ENCODE measurements at places on chromosomes 2 and 18.

DNA sequence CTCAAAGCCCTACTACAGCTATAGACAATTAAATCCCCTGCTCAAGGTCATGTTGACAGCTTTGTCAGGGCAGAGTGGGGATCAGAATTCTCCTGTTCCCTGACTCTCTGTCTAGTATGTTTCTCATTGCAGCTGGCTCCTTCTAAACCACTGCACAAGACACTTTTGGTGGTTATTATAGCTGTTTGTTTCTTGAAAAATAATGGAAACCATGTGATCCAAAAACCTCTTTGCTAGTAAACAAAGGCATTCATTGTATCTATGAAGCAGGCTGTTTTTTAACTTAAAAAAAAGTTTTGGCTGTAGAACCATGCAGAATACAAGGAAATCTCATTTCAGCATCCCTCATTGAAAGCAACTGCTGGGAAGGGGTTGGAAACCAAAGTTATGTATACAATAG lies 352.5 kb upstream of the EPHA4 start:
- DNase-seq: no peak

- peak; percentile 64 for DNase-seq
These were observed at the start of gene IAH1 for GRCh38 chr2:9474361-9475057. TSS of gene IAH1 (plus strand) at chr2:9474551. CDS start at chr2:9474567, 16 bp downstream.

- DNase-seq: no peak
These were observed 182.8 kb downstream of the PIK3C3 start for GRCh38 chr18:42137693-42138375.

- no peak for DNase-seq
These were observed 40.4 kb upstream of the RBM44 start for GRCh38 chr2:237758185-237758584.

- DNase-seq: no peak
These were observed 234.6 kb upstream of the FANCL start for GRCh38 chr2:58475756-58476155.

DNA sequence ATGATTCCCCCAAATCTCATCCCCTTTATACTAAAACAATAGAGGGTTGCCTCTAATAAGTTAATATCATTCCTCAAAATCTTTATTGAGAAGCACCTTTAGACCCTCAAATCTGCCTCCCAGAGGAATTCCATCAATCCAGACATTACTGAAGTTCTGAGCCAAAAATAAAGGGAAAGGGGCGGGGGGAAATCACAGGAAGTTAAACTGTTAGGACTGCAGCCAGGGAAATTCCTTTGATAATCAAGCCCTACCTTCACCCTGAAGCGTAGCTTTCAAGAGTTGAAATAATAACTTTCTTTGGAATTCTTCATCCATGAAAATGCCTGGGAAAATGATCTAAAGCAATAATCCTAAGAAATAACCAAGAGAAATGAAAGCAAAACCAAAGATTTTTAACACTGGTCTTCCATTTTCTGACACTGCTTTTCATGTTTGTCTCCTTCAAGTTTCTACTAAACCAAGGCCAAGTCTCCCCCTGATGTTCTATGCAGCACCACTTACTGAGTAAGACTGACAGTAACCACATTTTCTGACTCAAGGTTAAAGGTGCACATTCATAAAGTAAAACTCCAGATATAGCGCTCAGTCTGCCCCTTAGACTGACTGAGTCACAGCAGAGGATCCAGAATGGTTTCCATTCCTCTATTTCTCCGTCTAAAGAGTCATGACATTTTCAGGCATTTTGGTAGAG lies 78.2 kb downstream of the TCF4 start:
- peak; percentile 23 for DNase-seq

DNA sequence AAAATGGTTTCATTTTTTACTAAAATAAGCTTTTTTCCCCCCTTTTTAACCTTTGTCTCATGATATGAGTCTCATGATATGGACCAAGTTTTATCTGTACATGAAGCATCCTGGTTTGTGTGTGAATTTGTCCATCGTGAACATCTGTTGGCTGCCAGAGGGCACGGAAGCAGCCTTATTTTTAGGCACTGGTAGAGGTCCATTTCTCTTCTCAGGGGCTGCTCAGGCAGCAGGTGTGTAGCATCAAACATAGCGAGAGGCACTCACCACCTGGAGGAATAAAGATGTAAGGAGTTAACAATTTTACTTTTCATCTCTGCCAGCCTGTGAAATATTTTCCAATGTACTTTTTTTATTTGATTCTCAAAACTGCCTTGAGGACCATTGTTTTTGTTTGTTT lies 134.5 kb downstream of the RHBDD1 start:
- DNase-seq: no peak

DNA sequence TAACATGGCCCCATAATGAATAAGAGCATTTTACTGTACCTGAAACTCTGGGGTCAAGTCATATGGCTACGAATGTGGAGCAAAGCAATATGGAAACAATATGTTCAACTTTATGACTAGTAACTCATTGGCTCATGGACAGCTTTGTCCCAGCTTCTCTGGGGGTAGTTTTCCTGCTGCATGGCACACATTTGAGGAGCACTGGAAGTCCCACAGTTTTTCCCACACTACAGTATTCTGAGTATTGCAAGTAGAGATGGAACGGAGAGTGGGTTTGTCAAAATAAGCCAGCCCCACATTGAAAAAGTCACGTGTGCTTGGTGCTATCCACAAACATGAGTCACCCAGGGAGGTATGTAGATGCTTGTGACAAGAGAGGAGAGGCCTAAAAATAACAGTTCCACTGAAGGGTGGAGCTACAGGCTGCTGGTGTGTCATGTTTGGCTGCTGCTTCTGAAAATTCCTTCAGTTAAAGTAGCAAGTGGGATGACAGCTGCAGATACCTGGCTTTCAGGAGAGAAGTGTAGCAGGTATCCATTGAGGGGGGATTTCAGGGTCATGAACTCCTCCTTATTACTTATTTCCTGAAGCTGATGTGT lies 48.2 kb upstream of the CTAGE1 start:
- no peak for DNase-seq

DNA sequence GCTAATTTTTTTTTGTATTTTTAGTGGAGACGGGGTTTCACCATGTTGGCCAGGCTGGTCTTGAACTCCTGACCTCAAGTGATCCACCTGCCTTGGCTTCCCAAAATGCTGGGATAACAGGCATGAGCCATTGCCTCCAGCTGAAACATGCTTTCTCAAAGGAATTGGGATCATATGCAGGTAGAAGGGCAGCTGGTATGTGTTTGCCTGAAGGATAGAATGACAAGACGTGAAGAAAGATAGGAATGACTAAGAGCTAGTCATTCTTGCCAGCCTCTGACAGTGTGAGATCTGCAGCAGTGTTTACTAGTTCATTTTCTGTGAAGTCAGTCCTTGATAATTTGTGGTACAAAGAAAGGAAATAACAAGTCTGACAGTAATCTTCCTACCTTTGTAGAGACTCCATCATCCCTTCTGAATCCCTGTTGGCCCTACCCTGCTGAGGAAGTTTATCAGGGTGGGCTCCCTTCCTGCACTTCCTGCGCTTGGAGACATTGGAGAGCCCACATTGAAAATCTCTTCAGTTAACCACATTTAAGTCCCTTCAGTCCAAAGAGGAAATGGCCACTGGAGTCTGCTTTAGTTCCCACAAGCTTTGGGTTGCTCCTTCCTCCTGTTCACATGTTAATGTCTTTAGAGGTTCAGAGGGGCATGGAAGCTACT lies 14.7 kb downstream of the CFLAR start:
- no peak for DNase-seq

DNA sequence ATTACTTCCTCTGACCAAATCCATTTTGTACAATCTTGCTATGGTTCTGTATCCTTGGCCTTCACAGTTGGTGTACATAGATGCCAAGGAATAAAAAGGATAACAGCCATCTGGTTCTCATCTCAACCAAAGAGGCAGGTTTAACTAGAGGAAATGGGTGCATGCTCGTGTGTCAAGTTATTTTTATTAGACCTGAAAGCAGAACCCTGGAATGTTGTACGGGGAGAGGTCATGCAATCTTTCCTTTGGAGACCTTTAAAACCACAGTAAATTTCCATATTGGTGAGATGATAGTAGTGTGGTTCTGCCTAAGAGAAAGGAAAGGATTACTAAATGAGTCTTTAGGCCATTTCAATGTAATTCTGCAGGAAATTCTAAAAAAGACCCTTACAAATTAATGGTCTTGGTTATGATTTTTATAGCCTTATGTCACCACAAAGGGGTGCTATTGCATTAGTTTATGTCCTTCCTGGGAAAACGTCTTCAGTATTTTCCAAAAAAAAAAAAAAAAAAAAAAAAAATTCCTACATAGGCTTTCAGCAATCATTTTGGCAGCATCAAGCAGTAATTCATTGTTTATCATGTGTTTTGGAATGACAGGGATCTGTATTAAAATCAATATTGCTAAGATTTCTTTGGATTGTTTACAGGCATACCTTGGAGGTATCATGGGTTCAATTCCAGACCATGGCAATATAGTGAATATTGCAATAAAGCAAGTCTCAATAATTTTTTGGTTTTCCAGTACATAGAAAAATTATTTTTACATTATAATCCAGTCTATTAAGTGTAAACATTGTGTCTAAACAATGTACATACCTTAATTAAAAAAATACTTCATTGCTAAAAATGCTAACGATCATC lies 270.8 kb downstream of the NYAP2 start:
- DNase-seq: no peak

DNA sequence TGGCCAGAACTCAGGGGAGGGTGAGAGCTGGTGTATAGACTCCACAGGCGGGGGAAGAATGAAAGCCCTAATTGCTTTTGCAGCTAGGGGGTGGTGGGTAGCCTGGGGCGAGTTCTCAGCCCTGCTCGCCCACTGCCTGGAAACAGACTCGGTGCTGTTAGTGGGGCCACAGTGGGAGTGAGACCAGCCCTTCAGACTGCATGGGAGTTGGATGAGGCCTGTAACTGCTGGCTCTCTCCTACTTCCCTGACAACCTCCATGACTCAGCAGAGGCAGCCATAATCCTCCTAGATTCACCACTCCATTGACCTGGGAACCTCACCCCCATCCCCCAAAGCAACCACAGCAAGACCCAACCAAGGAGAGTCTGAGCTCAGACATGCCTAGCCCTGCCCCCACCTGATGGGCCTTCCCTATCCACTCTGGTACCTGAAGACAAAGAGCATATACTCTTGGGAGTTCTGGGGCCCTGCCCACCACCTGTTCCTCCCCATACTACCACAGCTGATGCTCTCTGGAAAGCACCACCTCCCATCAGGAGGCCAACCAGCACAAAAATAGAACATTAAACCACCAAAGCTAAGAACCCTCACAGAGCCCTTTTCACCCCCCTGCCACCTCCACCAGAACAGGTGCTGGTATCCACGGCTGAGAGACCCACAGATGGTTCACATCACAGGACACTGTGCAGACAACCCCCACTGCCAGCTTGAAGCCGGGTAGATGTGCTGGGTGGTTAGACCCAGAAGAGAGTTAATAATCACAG lies 226.3 kb downstream of the EIPR1 start:
- DNase-seq: no peak

- DNase-seq: peak; percentile 38
These were observed 31.4 kb upstream of the KCMF1 start for GRCh38 chr2:84939426-84940087.

GRCh38 chr2:220365023-220365422 lies 737.6 kb downstream of the SLC4A3 start:
- no peak for DNase-seq

GRCh38 chr18:55400590-55401541 lies 187.1 kb downstream of the TCF4 start:
- DNase-seq: no peak

DNA sequence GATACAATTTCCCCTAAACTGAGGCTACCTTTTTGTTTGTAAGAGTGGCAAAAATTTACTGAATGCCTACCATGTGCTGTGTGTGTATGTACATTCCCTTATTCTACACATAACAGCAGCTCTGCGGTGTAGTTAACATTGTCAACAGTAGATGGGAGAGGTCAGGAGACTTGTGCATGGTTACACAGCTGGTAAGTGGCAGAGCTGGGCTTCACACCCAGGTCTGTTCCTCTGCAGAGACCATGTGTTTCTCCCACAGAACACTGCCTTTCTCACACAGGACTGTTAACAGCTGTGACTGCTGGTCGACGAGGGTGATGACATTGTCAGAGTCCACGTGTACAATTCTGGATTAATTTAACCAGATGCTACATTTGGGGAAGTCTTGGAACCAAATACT lies 49.1 kb downstream of the EML6 start:
- DNase-seq: no peak

GRCh38 chr2:216507220-216508160 lies 8.8 kb downstream of the RPL37A start:
- DNase-seq: no peak

DNA sequence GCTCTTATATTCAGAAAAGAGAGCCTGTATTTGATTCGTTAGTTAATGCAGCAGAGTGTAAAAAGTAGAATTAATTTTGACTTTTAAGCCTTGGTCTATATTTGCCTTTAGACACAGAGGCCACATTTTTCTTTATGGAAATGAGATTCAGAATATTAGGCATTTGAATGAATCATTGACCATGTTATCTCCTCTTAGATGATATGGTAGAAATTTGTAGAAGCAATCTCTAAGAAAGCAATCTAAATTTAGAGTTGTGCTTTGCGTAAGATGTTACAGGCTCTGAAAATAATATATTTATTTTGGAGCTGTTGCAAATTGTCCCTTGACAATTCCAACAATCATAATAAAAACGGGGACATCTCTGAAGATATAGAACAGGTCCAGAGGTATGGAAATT lies 68.3 kb upstream of the ST6GAL2 start:
- no peak for DNase-seq

GRCh38 chr18:27033722-27034121 lies 151.4 kb downstream of the CHST9 start:
- no peak for DNase-seq

- no peak for DNase-seq
These were observed 174.6 kb downstream of the SNTG2 start for GRCh38 chr2:1125217-1125616.

GRCh38 chr2:84970210-84970867 lies 622 bp upstream of the KCMF1 start:
- DNase-seq: peak; percentile 56

- DNase-seq: no peak
These were observed 2.1 kb downstream of the EML6 start for GRCh38 chr2:54725343-54726099.

DNA sequence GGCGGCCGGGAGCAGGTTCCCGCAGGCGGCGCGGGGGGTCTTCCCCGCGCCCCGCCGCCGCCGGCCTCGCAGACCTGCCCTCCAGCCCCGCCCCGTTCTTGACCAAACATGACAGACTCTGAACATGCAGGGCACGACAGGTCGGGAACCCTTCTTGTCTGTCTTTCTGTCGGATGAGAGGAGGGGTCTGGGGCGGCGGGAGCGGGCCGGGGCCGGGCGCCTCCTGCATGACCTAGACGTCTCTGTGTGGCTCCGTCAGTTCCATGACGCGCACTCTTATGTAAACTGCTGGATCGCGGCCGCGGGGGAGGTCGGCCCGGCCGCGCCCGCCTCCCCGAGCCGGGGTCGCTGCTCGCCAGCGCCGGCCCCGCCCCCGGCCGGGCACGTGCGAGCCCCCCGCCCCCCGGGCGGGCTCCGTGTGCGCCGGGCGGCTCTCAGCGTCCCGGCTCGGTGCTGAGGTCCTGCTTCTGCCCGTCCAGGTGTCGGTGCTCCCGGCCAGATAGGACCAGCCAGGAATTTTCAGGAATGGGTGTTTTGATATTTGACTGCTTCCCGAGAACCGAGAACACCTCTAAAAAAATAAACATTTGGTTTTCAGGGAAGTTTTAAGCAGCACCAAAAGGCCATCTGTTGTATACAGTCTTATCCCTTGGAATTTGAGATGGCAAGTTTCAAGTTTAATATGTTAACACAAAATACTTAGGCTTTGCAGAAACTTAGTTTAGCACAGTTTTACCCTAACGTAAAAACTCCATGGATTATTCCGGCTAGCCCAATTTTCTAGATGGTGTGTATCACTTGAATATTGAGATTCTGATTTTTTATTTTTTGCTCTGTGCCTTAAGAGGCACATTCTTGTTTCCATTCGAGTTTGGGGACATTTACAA lies 733 bp downstream of the ZC3H6 start:
- peak; percentile 51 for DNase-seq

Measured in GM12891 (cell line).